ENCODE measurements at places on chromosomes 4 and X. TPM values are rescaled to one million over a fixed set of nuclear protein-coding genes. Genes with fewer than 3 reads are reported as not detected.

- no peak for DNase-seq
- no peaks in the 10 kb centered on the region for H3K36me3 ChIP-seq
- H3K27me3 ChIP-seq: no peaks in the 10 kb centered on the region
- H3K4me1 ChIP-seq: no peaks in the 10 kb centered on the region
- no peak overlapping the region for H3K27ac ChIP-seq
Observed at GRCh38 chrX:84487365-84488353, 14.6 kb downstream of the HDX start.

Gene LDB2
- total RNA-seq: 0.12 TPM

DNA sequence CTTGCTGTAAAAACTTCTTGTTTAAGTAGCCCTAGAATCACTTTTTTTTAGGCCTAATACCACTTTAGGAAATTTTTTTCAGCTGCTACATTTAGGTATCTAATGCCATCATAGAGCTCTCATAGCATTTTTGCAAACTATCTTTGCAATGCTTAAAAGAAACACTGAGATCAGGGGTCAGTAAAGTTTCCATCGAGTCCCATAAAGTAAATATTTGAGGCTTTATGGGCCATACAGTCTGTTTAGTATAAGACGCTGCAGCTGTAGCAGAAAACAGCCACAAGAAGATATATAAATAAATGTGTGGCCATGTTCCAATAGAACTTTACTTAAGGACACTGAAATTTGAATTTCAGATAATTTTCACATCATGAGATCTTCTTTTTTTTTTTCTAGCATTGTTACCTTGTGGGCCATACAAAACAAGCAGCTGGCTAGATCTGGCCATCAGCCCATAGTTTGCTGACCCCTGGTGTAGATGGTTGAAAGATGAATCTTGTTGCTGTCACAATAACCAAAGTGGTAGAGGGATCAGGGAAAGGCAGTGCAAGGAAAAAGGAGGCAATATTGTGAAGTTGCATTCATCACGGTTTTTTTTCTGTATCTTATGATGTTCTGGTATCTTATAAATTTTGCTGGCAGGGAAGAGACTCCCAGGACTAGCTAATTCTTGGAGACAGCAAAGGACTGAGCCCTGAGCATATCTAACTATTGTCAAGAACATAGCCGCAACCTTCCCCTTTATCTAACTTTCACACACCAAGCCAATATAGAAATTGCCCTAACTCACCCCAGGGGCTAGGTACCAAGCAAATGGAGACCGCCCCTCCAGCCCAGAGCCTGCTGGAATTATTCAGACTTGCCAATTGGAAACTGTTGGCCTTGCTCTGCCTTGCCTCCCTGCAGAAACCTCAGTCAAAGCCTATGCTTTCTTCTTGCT is 46.6 kb downstream of the RASGEF1B start:
- no peaks in the 10 kb centered on the region for H3K36me3 ChIP-seq
- peaks cover 9% of the 10 kb centered on the region for H3K27me3 ChIP-seq
- H3K4me3 ChIP-seq: no peak overlapping the region
- no peaks in the 10 kb centered on the region for H3K4me1 ChIP-seq
- no peak for DNase-seq

DNA sequence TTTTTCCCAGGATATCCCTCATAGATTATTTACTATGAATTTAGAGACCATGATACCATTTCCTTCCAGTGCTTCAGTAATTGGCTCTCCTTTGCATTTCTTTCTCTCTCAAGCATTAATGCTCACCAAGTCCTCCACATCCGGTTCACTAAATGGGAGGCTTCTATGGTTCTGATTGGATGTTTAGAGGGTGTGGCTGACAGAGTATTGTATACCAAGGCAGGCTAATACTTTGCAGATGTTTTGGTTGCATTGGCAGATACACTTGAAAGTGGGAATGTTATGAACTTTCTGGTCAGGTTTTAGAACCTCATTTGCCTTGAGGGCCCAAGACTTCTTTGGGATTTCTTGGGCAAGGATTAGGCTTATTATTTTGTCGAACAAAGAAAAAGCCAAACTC is 24.2 kb downstream of the CBLL2 start:
- peaks cover 17% of the 10 kb centered on the region for H3K4me1 ChIP-seq
- no peaks in the 10 kb centered on the region for H3K27me3 ChIP-seq
- no peak for DNase-seq
- no peak overlapping the region for H3K4me3 ChIP-seq
- no peak overlapping the region for H3K27ac ChIP-seq

Gene SLC49A3
- 5.5 TPM for total RNA-seq

DNA sequence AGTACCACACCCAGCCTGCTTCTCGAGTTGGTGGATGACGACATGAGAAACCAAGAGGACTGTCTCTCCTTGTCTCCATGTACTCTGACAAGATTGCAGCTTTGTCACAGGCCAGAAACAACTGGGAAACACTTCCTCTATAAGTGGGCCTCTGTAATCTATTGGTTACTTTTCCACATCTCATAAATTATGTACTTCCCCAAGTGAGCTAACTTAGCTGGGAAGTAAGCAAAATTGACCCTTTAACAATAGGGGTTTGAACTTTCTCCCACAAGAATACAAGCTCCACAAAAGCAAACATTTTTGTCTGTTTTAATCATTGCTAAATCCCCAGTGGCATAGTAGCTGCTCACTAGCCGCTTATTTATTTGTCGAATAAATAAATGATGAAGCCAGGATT is 14.1 kb upstream of the USO1 start:
- H3K4me3 ChIP-seq: no peak overlapping the region
- H3K4me1 ChIP-seq: no peaks in the 10 kb centered on the region
- DNase-seq: no peak

DNA sequence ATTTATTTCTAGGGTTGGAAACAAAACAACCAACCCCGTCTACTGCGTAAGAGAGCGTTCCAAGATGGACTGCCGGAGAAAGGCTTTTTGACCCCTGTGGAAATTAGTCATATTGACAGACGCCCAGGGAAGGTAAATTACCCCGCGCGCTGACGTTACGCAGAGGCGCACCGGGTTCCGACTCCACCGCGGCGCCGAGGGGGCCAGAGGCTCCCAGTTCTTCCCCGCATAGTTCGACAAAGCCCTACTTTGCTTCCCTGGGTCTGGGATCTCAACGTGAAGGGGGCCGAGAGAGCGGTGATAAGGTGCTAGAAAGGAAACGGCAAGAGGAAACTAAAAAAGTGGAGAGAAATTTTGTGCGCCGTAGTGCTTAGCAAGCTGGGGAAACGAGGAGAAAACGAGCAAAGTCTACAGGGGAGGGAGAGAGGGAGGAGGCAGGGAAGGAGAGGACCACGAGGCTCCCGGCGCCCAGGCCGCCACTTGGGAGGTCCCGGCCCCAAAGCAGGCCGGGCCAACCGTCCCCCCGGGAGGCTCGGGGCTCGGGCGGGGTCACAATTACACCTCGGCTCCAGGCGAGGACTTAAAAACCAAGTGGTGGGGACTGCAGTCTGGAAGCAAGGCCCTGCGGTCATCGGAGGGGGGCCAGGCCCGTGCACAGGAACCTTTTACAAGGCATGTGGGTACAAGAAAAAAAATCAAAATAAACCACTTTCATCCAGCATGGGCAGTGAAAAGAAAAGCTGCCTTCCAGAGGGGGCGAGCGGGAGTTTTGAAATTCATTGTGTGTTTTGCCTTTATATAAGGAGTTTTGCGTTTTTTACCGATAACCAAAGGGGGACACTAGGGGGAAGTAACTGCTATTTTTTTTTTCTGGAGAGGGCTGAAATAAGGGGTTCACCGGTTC is 13.2 kb downstream of the HAND2 start:
- no peaks in the 10 kb centered on the region for H3K36me3 ChIP-seq
- H3K4me3 ChIP-seq: no peak overlapping the region
- no peaks in the 10 kb centered on the region for H3K4me1 ChIP-seq
- no peak for DNase-seq

- no peak overlapping the region for H3K4me3 ChIP-seq
- peak; percentile 24 for DNase-seq
- no peaks in the 10 kb centered on the region for H3K4me1 ChIP-seq
- H3K36me3 ChIP-seq: no peaks in the 10 kb centered on the region
- no peak overlapping the region for H3K27ac ChIP-seq
Observed at GRCh38 chr4:53804719-53805118, 213.4 kb upstream of the LNX1 start.
